ENCODE measurements at places on chromosomes 3 and 15.
A peak's percentile ranks its signal among the peaks of the same experiment; 100 is the strongest.

DNA sequence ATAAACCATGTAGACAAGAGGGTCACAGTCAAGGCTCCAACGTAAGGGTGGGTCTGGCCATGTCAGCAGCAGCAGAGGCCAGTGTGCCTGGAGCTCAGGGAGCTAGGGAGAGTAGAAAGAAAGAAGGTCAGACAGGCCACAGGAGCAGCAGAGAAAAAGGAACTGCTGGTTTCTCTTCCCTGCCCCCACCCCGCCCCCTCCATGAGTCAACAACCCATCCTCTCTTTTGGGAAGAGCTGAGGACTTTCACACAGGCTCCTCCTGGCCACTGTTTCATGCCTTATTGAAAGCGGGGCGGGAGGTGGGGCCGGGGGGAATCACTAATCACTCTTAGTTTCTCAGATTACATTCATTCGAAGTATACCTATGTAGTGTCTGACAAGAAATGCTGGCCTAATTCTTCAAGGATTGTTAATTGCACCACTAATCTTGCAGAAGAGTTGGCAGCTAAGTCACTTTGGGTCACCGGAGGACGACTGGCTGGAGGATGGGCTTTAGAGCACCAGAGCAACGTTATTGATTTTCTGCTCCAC is 9.1 kb upstream of the SCG3 start:
- DNase-seq, result no peak

GRCh38 chr15:67611370-67612369 is 69.2 kb downstream of the MAP2K5 start:
- peak; percentile 14 for DNase-seq

DNA sequence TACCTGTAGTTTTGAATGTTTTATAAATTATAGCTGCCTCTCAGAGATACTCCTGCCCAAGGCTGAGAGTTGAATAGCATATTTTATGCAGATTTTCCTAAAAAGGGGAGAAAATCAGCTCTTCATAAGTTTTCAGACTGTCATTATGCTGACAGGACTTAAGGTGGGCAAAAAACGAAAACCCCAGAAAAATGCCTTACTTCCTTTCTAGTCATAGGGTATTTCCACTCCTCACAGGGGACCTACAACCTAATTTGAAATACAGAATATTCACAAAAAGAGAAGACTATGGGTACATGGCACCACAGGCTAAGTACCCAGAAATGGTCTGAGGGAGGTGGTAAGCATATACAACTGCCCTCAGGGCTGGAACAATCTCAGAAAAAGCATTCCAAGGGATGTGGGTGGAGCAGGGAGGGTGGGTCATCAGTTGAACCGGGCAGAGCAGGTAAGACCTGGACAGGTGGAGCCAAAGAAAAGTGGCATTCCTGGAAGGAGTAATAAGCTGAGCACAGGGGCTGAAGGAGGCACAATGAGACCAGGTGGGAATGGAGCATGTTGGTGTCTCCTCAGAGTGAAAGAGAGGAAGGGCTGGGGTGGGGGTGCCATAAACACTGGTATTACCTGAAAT is 10.6 kb upstream of the OXSR1 start:
- no peak for DNase-seq

DNA sequence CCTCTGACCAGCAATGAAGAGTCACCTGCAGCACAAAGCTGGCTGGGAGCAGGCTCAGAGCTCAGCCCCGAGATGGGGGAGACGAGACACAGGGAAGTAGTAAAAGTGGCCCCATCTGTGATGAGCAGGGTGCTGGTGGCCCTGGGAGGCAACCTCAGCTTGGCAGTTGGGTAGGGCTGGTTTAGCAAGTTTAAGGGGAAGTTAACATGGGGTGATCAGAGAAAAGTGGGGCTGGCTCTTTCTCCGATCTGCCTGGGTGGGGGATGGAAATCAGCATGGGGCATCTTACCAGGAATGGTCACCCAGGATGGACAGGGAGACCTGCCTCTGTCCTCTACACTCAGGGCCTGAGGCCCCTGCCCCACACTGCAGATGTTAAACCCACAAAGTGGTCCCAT is 29.9 kb upstream of the SFMBT1 start:
- no peak for DNase-seq

- DNase-seq, result no peak
Measured at GRCh38 chr15:40594429-40594836, 384 bp downstream of the KNL1 start.

GRCh38 chr3:125916376-125916978 is 52.5 kb upstream of the ROPN1B start:
- DNase-seq, result peak; percentile 92

GRCh38 chr15:89772932-89773583 is 3.1 kb upstream of the MESP2 start:
- DNase-seq, result peak; percentile 20

DNA sequence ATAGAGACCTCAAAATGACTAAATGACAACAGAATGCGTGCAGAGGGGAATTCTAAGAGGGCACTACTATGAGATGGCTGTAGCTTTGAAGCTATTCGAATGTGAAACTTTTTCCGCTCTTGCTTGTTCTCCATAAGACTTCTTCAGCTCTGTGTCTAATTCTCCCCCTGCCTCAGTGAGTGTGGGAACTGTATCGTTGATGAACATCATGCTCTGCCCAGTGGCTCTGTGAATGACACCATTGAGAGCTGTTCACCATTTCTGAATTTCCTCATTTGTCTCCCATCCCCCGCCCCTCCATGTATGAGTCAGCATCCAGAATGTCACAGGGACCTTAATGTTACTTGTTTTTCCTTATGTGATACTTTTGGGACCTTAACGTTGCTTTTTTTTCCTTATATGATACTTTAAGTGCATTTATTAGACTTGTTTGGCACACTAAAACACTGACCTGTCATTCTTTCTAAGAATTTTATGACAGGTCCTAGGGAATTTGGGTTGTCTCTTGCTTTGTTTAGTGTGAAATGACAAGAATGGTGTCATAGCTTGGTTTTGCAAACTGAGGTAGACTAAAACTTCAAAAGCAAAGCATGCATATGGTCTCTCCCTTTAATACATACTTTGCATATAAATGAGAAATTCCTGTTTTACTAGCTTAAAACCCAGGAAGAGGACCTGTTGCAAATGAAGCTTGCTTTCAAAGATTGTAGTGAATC is 99.6 kb downstream of the FNDC3B start:
- peak; percentile 78 for DNase-seq
